ENCODE measurements at places on chromosomes 1 and 21.

- peak; percentile 45 for DNase-seq
Observed at GRCh38 chr1:23664837-23665795, 26.5 kb upstream of the RPL11 start.

GRCh38 chr1:10679496-10680220 is 116.8 kb downstream of the CASZ1 start:
- peak; percentile 65 for DNase-seq

DNA sequence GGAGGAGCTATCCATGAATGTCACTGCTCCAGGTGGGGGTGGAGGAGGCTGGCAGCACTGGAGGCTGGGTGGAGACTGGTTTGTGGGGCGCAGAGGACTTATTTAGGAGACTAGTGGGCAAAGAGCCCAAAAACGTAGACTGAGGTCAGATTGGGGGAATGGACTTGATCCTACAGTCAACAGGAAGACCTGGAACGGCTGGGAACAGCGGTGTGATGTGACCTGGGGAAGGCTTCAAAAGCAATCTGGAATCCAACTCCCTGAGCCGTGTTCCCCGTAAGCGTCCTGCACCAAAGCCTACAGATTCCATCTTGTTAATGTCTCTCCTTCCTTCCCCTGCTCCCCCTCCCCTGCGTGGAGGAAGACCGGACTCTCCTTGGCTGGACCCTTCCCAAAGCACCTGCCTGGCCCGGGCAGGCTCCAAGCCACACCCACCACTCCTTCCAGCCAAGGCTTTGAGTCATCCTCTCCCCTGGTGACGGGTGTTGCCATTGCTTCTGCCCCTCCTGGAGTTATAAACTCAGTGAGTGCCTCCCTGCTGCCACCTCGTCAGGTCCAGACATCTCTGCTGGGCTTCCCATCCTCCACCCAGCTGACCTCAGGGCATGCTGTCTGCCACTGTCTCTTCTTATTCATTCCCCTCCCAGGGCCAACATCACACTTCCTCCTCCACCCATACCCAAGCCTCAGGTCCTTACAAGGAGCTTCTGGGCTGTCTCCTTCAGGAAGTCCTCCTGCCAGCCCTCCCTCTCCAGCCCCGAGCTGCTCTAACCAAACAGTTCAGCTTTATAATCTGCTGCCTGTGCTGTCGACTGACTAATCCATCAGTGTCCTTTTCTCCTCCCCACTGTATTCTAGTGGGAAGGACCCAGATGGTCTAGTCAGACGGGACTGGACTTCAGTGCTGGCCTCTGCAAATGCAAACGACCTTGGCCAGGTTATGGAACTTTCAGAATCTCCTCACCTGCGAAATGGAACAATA is 1.6 kb upstream of the CLSTN1 start:
- peak; percentile 31 for DNase-seq

DNA sequence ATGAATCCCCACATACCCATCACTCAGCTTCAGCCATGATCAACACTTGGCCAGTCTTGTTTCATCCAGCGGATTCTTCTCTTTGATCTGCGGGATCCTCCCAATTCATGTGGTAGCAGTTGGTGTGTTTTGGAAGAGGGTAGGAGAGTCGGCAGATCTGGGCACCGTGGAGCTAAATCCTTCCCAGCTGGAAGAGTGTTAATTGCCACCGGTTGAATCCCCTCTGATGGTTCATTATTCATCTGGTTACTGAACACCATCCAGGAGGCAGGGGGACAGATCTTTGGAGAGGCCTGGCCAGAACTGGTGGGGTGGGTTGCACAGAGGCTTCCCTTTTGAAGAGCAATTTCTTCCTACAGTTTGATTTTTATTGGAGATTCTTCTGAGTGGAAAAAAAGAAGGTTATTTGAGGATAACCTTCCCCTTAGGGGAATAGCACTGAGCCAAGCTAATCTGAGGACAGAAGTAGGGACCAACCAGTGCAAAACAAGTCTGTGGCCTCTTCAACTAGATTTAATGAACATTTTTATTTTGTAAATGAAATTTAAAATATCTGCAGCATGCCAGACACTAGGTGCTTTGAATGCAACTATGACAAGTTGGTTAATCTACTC is 8.1 kb downstream of the NFASC start:
- no peak for DNase-seq

- DNase-seq = no peak
Observed at GRCh38 chr1:232669981-232670747, 40.2 kb upstream of the SIPA1L2 start.

DNA sequence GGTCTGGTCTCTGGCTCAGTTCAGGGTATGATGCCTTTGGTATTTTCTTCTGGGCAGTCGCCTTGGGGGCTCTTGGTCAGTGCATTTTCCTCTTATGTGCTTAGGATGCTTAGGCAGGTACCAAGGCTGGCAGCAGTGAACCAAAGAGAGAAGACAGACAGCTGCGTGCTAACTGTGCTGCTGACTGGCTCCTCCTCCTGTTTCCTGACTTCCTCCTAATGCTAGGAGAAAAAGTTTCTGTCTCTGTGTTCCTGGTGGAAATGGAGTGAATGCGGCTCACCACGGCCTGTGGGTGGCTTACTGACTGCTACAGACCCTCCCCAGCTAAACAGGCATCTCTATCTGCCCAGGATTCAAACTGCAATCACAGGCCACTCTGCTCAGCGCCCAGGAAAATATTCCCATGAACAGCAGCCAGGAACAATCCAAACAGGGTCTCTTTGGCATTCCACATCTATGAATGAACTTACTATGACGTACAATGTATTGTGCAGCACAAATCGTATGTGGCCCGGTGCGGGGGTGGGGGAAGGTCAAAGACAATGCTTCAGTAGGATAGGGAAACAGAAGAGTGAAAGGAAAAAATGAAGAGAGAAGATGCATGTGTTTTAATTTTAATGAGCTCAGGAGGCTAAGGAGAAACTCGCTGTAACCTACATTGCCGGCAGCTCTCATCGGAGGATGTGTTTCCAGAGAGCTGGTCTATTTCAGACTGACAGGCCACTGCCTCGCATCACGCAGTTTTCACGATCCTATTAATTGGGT is 2.8 kb downstream of the ABCG1 start:
- no peak for DNase-seq

- no peak for DNase-seq
Observed at GRCh38 chr1:46554597-46555381, 3.3 kb upstream of the KNCN start.

DNA sequence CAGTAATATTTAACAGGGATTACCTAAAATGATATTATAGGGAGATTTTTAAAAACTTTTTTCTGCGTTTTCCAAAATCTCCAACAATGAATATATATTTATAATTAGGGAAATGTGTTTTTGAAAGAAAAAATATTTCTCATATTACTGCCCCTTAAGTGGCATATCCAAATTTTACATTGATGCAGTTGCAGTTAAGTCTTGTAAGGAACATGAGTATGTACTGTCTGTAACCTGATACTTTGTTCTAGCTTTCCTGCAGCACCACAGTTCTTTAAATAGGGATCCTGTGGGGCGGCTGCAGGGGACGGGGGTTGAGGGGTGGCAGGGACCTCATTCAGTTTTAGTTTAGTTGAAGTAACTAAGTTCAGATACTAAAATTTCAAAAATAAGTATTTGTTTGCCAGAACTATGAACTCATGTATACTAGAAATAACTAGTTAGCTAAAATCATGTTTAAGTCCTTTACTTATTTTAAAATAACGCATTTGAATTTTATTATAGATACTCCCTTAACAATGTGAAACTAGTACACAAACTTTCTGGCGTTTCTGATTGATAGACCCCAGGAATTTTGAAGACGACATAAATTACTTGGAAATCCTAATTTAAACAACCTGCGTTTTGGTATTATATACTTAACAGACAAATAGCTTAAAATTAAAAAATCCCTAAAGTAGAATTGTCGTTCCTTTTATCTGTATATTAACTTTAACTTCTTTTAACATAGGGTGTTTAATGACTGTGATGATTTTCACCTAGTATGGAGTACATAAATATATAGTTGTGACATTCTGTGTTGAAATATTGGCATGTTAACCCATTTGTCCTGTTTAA is 639 bp upstream of the DNAJB4 start:
- DNase-seq = peak; percentile 15

- no peak for DNase-seq
Observed at GRCh38 chr1:15443281-15443680, 5.0 kb downstream of the CTRC start.

GRCh38 chr1:192877283-192877886 is 68.5 kb downstream of the RGS2 start:
- DNase-seq = no peak

- DNase-seq = no peak
Observed at GRCh38 chr1:151002051-151002450, 4.7 kb downstream of the MINDY1 start.
